ENCODE measurements at places on chromosomes 2 and 18.

GRCh38 chr2:196390243-196391148, 219.1 kb upstream of the STK17B start:
- DNase-seq = no peak

GRCh38 chr2:181680937-181681811, 857 bp upstream of the NEUROD1 start:
- DNase-seq = no peak

DNA sequence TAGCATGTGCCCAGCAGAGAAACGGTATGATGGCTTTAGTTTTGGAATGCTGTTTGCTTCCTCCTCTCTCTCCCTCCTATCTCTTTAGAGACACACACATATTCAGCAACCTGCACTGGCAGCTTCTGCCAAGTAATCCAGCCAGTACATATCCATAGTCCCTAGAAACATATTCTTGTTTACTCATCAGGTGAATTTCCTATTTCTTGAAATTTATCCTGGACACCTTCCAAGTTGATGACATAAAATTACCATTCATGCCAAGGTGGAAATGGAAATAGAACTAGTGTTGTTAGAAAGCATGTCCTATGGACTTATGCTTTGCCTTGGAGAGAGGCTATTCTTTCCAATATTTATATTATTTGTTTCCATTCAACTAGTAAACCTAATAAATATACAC, 50.9 kb upstream of the RGPD4 start:
- DNase-seq = no peak

DNA sequence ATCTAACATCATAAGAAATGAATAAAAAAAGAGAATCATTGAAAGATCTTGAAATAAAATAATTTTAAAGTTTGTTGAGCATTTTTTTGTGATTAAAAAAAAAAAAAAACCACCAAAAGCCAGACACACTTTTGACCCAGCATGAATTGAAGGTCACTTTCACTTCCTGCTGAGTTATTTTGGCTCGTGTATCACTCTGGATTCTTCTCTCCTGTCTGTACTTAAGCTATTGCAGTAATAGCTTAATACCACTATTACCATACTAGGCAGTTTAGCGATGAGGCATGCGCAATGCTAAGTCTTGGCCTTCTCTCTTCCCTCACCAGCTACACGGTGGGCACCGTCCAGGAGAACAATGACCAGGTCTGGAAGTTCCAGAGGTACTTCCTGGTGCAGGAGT, 54.5 kb upstream of the SPP2 start:
- no peak for DNase-seq

DNA sequence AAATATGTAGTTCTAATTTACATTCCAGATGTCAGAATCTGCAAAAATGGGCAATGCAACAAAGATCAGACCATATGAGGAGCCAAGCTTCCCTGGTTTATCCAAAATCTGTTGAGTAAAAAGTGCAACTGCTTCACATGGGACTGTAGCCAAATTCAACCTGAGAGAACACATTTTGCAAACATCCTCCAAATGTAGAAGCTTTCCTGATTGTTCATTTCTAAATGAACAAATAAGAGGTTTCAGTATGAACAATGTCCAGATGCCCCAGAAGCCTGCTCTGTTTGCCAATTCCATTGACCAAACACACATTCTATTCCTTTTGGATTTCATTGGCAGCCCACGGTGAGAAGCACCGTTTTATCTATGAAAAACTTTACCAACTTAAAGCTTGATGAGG, 117.9 kb upstream of the OSR1 start:
- DNase-seq = no peak

DNA sequence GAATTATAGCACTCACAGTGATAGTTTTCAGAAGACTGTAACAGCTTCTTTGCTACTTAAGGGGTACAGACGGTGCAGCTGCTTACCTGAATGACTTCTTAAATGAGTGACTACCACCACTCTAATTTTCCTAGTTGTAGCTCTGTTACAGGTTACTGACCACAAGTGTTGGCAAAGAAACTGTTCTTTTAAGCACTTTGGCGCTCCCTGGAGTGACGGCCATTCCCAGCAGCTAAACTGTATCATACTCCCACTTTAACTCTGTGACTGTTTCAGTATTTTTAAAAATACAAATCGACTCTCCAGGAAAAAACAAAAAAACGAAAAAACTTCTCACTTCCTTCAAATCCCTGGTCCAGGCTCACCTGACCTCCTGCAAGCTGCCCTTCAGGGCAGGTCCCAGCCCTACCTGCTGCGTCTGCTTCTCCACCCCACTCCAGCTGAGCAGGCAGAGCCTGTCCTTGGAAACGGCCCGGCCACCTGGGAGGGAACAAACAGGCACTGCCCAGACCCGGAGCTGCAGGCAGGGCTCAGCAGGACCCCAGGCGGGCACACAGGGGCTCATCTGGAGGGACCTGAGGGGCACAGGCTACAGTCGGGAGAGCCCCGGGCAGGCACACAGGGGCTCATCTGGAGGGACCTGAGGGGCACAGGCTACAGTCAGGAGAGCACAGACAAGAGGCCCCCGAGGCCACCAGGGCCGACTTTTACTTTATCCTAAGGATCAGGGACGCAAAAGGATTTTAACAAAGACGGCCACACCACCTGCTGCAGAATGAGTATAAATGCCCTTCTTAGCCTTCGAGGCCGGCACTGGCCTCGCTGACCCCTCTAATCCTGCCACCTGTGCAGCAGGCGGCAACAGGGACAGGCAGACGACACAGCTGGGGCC, 24.5 kb downstream of the SLC66A2 start:
- no peak for DNase-seq
